Hematopoietic multipotent progenitor cell (in vitro differentiated cells): ENCODE measurements at places on chromosomes 5 and 9.

DNA sequence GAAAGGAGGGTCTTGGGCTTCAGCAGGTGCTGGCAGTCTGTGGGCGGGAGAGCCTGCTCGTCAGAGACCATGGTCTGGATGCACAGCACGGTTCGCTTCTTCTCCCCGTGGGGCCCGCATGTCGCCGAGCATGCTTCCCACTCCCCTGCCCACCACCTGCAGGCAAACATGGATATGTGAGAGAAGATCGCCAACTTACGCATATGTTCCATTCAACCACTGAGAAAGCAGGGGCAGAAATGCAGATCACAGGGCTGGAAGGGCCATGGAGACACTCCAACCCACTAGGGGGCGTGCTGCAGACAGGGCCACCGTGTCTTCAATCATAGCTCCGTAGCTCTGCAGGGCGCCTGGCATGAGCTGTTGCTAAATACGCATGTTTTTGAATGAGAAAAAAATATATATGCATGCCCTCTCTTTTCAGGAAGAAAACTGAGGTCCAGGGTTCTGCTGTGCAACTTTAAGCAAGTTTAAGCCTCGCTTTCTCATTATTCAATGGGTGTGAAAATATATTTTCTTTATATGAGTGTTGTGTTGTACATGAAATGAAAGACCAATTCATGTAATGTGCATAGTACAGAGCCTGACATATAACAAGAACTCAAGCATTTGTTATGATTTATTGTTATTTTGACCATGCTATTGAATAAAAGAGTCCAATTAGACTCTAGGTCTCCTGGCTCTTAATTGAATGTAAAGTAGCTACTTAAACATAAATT is 148.0 kb downstream of the TARS1 start:
- DNase-seq: peak; percentile 12

- DNase-seq: no peak
Observed at GRCh38 chr5:119930490-119930889, 301.1 kb downstream of the FAM170A start.

DNA sequence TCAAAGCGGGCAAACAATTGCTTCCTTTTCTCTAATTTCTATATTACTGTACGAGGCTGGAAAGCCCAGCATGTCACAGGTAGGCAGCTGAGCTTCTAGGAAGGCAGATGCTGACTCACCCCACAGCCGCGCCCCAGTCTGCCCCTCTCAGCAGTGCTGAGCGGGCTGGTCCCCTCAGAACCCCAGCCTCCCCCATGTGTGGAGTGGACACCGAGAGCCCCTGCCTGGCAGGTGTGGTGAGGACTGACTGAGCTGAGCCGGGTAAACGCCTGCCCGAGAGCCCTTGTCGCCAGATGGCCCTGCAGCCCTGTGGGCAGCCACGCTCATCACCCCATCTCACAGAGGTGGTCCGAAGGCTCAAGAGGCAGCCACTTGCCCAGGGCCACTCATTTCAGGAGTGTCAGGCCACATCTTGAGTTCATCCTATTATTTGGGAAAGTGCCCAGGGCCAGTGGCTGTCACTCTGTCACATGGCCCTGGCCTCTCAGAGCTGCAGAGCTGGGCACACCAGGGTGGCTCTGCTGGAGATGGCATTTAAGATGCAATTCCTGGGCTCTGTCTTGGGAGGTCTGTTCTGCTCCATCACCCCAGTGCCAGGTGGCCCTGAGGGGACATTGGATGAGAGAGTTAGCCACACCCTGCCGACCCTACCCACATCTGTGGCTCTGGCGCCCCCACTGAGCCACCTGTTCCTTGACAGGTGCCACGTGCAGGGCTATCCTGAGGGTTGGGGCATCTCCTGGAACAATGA is 12.4 kb downstream of the CARD19 start:
- DNase-seq: no peak

DNA sequence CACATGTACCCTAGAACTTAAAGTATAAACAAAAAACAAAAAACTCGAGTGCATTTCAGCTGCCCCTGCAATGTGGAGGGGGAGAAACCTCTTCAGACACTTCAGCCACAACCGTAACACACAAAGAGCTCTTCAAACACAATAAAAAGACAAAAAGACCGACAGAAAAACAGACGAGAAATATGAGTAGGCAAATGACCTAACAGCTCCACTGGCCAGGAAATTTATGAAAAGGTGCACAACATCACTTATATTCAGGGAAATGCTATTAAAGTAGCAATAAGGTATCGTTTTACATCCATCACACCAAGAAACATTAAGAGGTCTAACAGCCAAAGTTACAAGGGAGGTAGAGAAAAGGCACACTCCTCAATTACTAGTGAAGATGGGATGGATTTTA is 6.2 kb downstream of the ZBED3 start:
- DNase-seq: no peak

DNA sequence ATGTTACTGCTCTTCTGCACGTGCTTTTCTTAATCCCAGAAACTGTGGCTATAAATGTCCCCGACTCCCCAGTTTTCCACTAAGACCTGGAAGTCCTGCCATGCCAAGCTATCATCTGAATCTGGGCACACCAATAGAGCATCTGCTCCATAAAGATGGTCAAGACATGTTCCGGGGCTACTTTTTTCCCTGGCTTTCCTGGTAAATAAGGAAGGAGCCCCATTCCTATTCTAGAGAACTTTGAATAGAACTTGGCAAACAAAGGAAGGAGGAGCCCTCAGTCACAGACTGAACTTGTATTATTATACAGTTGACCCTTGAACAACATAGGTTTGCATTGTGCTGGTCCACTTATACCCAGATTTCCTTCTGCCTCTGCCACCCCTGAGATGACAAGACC is 182.9 kb downstream of the CCDC192 start:
- DNase-seq: no peak

DNA sequence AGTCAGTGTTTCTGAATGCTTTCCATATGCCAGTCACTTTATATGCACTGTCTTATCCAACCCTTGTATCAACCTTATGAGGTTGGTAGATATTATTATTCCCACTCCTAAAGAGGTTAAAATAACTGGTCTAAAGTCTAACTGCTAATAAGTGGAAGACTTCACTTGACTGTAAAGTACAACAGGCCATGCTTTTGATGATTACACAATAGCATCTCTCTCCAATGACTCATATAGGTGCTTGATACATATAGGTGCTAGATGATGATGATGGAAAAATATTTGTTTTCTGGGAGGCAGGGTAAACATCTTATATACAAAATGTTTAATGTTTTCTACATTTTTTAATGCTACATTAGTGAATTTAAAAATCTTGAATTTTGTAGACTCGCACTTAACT is 75.9 kb upstream of the NR3C1 start:
- no peak for DNase-seq

GRCh38 chr9:127418037-127418471 is 6.1 kb upstream of the ZNF79 start:
- peak; percentile 63 for DNase-seq

DNA sequence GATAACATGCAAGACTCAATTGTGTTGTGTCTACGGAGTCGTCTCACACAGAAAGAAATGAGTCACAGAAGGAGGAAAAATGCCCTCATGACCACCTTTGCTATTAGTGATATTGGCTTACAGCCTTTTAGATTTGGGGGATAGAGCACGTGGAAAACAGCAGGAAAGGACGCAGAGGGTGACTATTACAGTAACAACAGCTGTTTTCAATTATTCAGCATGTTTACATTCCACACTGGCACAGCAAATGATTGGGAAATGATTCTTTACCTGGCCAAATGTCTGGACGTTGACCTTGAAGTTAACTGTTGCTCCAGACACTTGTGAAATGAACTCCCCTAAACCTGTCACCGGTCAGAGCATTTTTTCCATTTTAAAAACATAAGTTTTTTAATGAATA is 46.8 kb downstream of the APTX start:
- no peak for DNase-seq

- DNase-seq: no peak
Observed at GRCh38 chr5:132474131-132474723, 16.3 kb downstream of the IRF1 start.

- DNase-seq: no peak
Observed at GRCh38 chr9:93291536-93292287, 107.8 kb downstream of the WNK2 start.

DNA sequence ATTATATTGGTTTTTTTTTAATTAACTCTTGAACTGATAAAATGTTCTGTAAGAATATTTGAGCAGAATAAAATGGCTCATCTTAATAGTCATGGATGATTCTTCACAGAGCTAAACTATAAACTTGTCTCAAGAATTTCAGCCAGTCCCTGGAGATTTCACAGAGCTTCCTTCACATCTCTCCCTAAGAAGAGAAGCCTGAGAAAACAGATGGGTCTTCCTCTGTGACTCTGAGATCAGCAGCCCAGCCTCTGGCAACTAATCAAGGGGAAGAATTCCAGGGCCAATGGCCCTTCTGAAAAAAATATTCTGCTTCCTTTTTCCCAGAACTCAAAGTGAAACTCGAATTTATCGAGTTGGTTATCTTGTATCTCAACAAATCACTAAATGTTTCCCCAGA is 122.2 kb upstream of the ITGA1 start:
- DNase-seq: no peak

DNA sequence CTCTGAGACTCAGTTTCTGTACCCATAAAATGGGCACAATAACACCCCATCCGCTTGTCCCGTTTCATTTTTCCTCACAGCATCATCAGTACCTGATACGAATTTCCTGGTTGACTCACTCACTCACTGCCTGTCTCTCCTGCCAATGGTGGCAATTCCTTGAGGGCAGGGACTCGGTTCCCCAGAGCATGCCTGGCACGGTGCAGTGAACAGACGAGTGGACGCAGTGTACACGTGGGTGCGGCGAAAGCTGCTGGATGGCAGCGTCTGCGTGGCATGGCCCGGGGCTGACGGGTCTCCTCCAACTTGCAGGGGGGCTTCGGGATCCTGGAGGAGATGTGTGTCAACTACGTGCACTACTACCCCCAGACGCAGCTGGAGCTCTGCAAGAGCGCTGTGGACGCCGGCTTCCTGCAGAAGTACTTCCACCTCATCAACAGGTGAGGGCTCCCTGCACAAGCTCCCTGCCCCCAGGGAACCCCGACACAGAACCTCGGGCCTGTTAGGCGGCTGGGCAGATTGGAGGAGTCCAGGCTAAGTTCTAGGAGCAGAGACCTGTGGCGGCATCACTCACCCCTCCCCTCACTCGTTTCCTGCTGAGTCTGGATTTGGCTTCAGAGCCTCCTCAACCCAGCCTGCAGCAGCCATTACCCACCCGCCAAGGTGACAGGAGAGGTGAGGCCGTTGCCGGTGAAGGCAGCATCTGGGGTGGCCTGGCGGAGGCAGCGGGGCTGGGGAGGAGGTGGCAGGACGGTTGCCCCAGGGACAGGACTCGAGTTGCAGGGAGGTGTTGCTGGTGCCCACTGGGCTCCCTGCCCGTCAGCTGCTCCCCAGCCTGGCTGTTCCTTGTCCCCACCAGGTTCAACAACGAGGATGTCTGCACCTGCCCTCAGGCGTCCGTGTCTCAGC is 20.3 kb downstream of the DBH start:
- no peak for DNase-seq

DNA sequence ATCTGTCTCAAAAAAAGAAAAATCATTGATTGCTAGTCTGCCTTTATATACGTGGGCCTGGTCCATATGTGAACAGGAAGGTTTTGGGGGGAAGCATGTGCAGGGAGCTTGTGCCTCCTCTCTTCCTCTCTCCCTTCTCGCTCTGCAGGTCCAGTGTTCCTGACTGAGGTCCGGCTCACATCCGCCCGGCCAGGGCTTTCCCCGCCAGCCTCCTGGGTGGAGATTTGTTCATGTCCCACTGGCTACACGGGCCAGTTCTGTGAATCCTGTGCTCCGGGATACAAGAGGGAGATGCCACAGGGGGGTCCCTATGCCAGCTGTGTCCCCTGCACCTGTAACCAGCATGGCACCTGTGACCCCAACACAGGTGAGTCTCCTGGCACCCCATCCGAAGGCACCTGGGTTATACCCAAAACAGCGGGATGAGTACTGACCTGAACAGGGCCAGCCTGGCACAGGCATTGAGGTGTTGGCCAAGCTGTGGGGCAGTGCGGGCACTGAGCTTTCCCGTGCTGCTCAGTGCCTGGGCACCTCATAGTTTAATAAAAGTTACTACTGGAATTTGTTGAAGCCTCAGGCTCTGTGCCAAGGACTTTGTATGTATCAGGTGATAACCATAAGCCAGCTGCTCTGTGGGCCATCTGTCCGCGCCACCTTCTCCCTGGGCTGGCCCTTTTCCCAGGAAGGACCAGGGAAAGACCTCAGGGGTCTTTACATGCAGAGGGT is 39.4 kb upstream of the AIF1L start:
- DNase-seq: no peak

- no peak for DNase-seq
Observed at GRCh38 chr9:126957687-126958053, 43.1 kb downstream of the RALGPS1 start.
